CD8-positive, alpha-beta memory T cell (primary cell): ENCODE measurements at places on chromosomes 1 and 21. TPM values are rescaled to one million over a fixed set of nuclear protein-coding genes. Genes with fewer than 3 reads are reported as not detected.

The WDR64 gene
- not detected for total RNA-seq

The LRRIQ3 gene
- total RNA-seq: 2.0 TPM

The GJB3 gene
- total RNA-seq: not detected

GRCh38 chr1:109625601-109626560 is 6.2 kb downstream of the AMPD2 start:
- no peak for DNase-seq

- DNase-seq: no peak
Observed at GRCh38 chr1:87327376-87328271, 1.1 kb upstream of the LMO4 start.

DNA sequence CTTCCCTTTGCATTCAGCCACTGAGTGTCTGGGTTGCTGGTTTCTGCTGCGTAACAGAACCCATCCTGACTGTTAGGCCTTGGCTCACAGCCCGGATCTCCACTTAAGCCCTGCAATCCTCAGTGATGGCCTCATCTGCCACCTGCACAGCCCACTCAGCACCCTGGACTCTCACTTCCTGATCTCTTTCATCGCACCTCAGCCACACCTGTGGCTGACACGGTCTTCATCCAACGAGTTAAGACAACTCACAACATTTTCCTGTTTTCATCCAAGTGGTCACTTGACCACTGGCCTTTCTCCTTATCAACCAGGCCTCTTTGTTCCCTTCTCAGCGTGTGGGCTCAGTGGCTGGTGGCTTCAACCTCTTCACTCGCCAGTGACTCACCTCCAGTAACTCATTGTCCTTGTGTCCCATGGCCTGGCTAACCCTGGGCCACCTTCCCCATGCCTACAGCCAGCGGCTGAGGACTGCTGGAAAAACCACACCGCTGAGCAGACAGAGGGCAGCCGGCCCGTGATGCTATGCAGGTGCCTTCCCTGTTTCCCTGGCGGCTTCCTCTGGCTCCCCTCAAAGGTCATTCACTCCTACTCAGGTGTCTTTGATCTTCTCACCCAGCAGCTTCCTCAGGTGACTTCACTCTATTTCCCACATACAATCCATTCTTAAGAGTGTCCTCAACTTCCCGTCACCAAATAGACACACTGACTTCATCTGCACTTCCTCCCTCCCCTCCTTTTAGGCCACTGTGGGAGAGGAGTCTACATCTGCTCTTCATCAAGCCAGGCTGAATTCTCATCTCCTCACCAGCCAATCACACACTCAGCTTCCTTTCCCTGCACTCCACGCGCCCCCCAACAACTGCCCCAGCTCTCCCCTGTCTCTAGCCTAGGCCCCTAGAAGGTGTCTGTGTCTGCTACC is 19.9 kb upstream of the EDN2 start:
- DNase-seq: no peak

- DNase-seq: no peak
Observed at GRCh38 chr21:36700295-36700970, 1.5 kb downstream of the SIM2 start.
